Activated naive CD8-positive, alpha-beta T cell treated with anti-CD3 and anti-CD28 coated beads, Interleukin-2, amount 10 ng/mL, durations not matched to agents 7 days and 5 days (primary cell): ENCODE measurements at places on chromosomes 5 and 9. TPM values are rescaled to one million over a fixed set of nuclear protein-coding genes. Genes with fewer than 3 reads are reported as not detected.

Gene ATP10B
- not detected for total RNA-seq

GRCh38 chr9:106481013-106481609 lies 381.9 kb upstream of the ZNF462 start:
- H3K4me3 ChIP-seq: no peak overlapping the region
- H3K36me3 ChIP-seq: no peaks in the 10 kb centered on the region
- no peaks in the 10 kb centered on the region for H3K27me3 ChIP-seq
- DNase-seq: no peak
- H3K27ac ChIP-seq: no peak overlapping the region
- H3K4me1 ChIP-seq: no peaks in the 10 kb centered on the region

GRCh38 chr5:43305948-43306565 lies 7.2 kb downstream of the HMGCS1 start:
- H3K4me1 ChIP-seq: peaks cover 36% of the 10 kb centered on the region
- H3K36me3 ChIP-seq: peaks cover 24% of the 10 kb centered on the region
- H3K27ac ChIP-seq: peak overlapping the region; percentile 46

DNA sequence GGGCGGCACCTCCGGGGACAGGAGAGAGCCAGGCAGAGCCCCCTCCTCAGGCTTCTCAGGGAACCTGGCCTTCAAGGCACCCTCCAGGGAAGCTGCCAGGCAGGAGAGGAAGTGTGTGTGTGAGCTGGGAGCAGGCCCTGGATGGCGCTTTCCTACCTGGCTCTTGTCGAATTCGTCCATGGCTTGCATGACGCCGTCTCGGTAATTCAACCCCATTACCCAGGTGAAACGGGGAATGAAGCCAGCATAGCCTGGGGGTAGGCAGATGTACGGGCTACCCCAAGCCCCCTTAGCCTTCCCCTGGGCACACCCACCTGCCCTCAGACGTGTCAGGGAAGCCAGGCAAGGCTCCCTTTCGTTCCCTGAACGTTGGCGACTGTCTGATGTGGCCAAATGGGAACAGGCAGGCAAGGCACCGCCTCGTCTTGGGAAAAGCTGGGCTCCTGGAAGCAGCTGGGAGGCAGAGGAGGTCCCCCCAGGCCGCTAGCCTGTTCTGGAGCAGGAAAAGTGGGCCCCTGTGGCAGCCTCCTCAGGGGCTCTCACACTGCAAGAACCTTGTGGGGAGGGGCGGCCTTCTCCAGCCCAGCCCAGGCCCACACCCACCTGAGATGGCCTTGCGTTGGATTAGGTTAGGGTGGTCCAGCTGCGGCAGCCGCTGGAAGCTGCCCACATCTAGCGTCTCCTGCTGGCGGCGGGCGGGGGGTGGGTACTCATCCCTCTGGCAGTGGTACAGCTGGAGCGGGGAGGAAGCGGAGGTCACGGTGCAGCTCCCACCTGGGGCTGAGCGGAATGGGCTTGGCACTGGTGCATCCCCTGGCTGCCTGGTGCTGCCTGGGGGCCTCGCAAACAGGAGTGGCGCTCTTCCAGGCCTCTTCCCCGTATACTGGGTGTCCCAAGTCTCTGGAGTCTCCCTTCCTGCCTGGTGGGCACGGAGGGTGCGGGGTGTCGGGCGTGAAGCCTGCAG lies 3.7 kb downstream of the TUBB4B start:
- H3K27me3 ChIP-seq: no peaks in the 10 kb centered on the region
- no peak overlapping the region for H3K4me3 ChIP-seq
- H3K27ac ChIP-seq: peak overlapping the region; percentile 54
- DNase-seq: no peak

DNA sequence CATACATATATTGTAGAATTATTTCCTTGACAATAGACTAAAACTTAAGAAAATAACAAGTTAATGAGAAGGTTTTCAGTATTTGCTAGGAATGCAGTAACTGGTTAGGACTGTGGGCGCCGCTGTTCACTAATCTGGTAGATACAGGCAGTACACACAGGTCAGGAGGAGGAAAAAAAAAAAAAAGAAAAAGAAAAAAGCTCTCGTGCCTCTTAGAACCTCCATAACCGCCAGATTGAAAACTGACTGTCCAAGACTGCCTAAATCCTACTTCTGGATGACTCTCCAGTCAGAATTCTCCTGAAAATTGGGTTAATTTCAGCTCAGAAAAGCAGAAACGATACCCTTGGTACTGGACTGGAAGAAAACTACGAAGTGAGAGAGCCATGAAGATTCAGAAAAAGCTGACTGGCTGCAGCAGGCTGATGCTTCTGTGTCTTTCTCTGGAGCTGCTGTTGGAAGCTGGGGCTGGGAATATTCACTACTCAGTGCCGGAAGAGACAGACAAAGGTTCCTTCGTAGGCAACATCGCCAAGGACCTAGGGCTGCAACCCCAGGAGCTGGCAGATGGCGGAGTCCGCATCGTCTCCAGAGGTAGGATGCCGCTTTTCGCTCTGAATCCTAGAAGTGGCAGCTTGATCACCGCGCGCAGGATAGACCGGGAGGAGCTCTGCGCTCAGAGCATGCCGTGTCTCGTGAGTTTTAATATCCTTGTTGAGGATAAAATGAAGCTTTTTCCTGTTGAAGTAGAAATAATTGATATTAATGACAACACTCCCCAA lies at the start of gene PCDHGA1:
Gene PCDHGA1 (plus strand): TSS at position 216 of the 782 bp plus-strand sequence.
- peaks cover 57% of the 10 kb centered on the region for H3K27me3 ChIP-seq
- H3K4me3 ChIP-seq: no peak within 1 kb of the TSS
- DNase-seq: no peak
- H3K36me3 ChIP-seq: no peaks in the 10 kb centered on the region
- no peak within 1 kb of the TSS for H3K27ac ChIP-seq

- no peak overlapping the region for H3K4me3 ChIP-seq
- H3K4me1 ChIP-seq: no peaks in the 10 kb centered on the region
- no peaks in the 10 kb centered on the region for H3K27me3 ChIP-seq
- H3K36me3 ChIP-seq: peaks cover 1% of the 10 kb centered on the region
These were observed 154.2 kb downstream of the CD180 start for GRCh38 chr5:67042176-67043003.

- H3K4me1 ChIP-seq: no peaks in the 10 kb centered on the region
- no peak for DNase-seq
- H3K36me3 ChIP-seq: no peaks in the 10 kb centered on the region
- H3K4me3 ChIP-seq: no peak overlapping the region
- no peak overlapping the region for H3K27ac ChIP-seq
These were observed 290.5 kb downstream of the ANXA1 start for GRCh38 chr9:73441890-73442818.

DNA sequence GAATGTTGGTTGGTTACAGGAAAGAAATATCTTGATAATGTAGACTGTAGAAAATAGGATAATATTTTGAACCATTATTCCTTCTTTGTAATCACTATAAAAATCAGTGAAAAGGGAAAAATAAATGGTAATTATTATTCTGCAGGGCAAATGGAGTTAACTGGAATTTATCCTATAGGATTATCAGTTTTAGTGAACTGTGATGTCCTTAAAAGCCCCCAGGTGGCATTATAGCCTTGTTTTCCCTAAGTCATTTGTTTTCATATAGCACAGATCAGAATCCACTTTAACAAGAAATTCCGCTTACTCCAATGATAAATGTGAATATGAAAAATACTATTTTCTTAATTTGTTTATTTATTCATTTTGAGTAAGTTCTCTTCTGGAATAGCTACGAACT lies 26.2 kb upstream of the WDR41 start:
- no peak overlapping the region for H3K27ac ChIP-seq
- H3K27me3 ChIP-seq: peaks cover 9% of the 10 kb centered on the region
- H3K4me1 ChIP-seq: no peaks in the 10 kb centered on the region
- no peak for DNase-seq

Gene EIF4E1B
- total RNA-seq: not detected

DNA sequence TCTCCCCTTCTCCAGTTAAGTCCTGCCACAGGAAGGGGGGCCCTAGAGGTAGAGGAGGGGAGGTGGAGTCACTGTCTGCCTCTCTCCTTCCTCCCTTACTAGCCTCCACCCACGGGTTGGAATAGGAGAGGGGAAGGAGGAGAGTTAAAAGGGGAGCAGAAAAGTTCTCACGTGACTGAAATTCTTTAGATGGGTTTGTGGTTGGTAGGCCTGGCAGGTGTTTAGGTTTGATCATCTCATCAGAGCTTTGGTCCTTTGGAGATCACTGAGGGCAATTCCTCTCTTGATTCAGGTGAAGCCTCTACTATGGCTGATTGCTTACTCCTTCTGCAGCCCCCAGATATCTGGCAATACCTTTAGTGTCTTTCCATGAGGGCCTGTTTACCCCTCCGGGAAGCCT lies 24.9 kb upstream of the C5orf63 start:
- H3K4me3 ChIP-seq: no peak overlapping the region
- H3K27me3 ChIP-seq: peaks cover 4% of the 10 kb centered on the region
- no peaks in the 10 kb centered on the region for H3K4me1 ChIP-seq
- H3K27ac ChIP-seq: no peak overlapping the region
- H3K36me3 ChIP-seq: no peaks in the 10 kb centered on the region

- H3K4me1 ChIP-seq: no peaks in the 10 kb centered on the region
- DNase-seq: no peak
- no peak overlapping the region for H3K4me3 ChIP-seq
- peaks cover 25% of the 10 kb centered on the region for H3K27me3 ChIP-seq
- peaks cover 10% of the 10 kb centered on the region for H3K36me3 ChIP-seq
- no peak overlapping the region for H3K27ac ChIP-seq
These were observed 171.4 kb upstream of the NR4A3 start for GRCh38 chr9:99650187-99650874.

Gene OLFM1
- total RNA-seq: not detected

DNA sequence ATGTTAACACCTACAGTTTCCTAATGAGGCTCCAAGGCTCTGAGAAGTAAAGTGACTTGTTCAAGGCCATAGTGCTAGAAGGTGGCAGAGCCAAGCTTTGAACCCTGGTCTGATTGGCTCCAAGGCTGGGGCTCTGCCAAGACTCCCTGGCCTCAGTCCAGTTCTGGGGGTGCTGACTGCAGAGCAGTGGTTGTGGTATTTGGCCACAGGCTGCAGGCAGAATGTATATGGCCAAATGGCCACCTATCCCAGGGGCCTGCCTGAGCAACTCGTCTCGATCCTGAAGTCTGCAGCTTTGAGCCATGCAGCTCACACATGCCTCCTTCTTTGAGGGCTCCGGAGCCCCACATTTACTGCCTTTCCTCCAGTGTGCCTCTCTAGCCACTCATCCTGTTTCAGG lies 9.7 kb upstream of the NEK6 start:
- peaks cover 9% of the 10 kb centered on the region for H3K27me3 ChIP-seq
- H3K36me3 ChIP-seq: no peaks in the 10 kb centered on the region
- H3K4me3 ChIP-seq: no peak overlapping the region
- peak; percentile 23 for DNase-seq
- no peak overlapping the region for H3K27ac ChIP-seq

DNA sequence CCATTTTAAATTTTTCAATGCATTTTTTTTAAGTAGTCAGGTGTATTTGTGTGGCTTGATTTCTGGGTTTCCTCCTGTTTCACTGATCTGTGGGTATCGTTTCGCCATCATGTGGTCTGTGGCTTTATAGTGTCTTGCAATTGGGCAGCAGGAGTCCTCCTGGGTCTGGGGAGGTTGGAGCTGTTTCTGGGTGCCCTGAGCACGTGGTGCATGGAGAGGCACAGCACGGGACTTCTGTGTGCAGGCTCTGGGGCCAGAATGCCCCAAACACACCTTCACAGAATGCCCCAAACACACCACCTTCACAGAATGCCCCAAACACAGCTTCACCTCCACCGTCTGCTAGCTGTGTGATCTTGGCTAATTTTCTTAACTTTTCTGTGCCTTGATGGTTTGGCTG lies 82.6 kb upstream of the COL5A1 start:
- DNase-seq: no peak
- H3K36me3 ChIP-seq: no peaks in the 10 kb centered on the region
- H3K27me3 ChIP-seq: peaks cover 2% of the 10 kb centered on the region
- peaks cover 9% of the 10 kb centered on the region for H3K4me1 ChIP-seq

DNA sequence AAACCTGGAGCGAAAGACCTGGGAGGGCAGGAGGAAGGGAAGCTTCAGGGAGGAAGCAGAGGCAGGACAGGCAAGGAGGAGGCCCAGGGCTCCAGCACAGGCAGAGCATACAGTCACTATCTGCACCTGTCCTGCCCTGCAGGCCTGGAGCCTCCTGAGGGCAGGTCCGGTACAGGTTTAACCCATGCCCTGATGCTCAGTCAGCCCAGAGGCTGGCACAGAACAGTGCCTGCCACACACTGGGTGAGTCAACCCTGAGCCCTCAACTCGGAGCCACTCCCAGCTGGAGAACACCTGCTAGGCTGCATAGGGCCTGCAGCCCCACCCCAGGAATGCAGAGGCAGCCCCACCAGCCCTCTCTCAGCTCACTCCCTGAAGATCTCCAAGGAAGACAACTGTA lies 161.5 kb upstream of the PHYKPL start:
- H3K36me3 ChIP-seq: no peaks in the 10 kb centered on the region
- no peaks in the 10 kb centered on the region for H3K27me3 ChIP-seq
- no peak overlapping the region for H3K4me3 ChIP-seq
- H3K27ac ChIP-seq: no peak overlapping the region
- no peaks in the 10 kb centered on the region for H3K4me1 ChIP-seq
- DNase-seq: peak; percentile 10

Gene TAF1L
- 0.08 TPM for total RNA-seq

DNA sequence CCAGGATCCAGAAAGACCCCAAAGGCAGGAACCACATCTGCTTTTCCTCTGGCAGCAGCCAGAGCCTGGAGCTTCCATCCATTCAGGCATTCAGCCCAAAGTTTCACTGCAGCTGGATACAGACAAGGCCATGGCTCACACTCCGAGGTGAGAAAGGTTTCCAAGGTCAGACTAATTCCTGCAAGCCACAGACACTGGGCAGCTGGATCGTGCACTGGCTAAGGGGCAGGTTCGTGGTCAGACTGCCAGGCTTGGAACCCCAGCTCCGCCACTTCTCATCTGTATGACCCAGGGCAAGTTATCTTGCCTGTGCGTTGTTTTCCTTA lies 36.9 kb downstream of the SPOCK1 start:
- no peak for DNase-seq
- H3K27me3 ChIP-seq: peaks cover 10% of the 10 kb centered on the region
- H3K4me1 ChIP-seq: no peaks in the 10 kb centered on the region

- H3K27me3 ChIP-seq: no peaks in the 10 kb centered on the region
- H3K36me3 ChIP-seq: no peaks in the 10 kb centered on the region
- no peak for DNase-seq
- H3K27ac ChIP-seq: no peak overlapping the region
- no peak overlapping the region for H3K4me3 ChIP-seq
These were observed 222.8 kb downstream of the HSPA4 start for GRCh38 chr5:133274597-133274935.

GRCh38 chr9:89433826-89434225 lies 64.1 kb downstream of the SEMA4D start:
- H3K36me3 ChIP-seq: peaks cover 22% of the 10 kb centered on the region
- H3K27me3 ChIP-seq: no peaks in the 10 kb centered on the region
- DNase-seq: no peak
- no peak overlapping the region for H3K4me3 ChIP-seq
- peaks cover 57% of the 10 kb centered on the region for H3K4me1 ChIP-seq

Gene SARDH
- 1.6 TPM for total RNA-seq

Gene PPP1R26
- 0.17 TPM for total RNA-seq

DNA sequence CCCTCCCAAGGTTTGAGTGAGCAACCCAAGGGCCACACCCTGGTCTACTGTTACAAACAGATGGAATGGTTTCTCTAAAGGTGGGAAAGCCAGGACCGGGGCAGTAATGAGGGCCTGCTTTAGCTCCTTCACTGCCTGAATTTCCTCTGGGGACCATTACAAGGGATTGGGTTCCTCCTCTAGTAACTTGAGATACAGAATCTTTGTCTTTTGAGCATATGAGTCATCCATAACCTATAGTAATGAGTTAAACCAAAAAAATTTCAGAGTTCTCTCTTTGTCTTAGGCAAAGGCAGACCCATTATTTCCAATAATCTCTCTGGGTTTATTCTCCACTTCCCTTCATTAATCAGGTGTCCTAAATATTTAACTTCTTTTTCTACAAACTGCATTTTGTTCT lies 618.8 kb downstream of the HINT1 start:
- no peaks in the 10 kb centered on the region for H3K27me3 ChIP-seq
- no peak for DNase-seq
- no peak overlapping the region for H3K27ac ChIP-seq
- no peak overlapping the region for H3K4me3 ChIP-seq
- no peaks in the 10 kb centered on the region for H3K36me3 ChIP-seq
- no peaks in the 10 kb centered on the region for H3K4me1 ChIP-seq

Gene CARD9
- total RNA-seq: 0.45 TPM
